Left lobe of liver (tissue), 2 donors: ENCODE measurements at places on chromosomes 5 and 9. TPM values are rescaled to one million over a fixed set of nuclear protein-coding genes. Genes with fewer than 3 reads are reported as not detected.

Gene OXCT1
- 0.75 TPM for total RNA-seq

Gene SLC4A9
- 0.10 TPM for total RNA-seq

DNA sequence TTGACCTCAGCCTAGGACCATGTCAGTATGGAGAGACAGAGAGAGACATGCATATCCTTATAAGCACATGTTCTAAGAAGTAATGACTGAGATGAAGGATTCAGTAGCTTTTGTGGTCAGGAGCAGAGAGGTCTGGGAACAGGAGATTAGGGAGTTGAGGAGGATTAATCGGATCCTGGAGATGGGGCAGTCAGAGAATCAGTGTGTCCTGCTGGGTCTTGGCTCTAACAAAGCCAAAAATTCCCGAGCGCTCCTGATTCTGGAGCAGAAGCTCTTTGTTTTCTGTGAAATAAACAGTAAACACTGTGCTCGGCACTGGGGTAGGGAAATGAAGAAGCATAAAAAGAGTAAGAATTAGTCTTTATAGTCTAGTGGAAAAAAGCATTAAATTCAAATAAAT, 520.0 kb upstream of the CLINT1 start:
- DNase-seq = no peak

GRCh38 chr9:5842929-5843793, 10.2 kb upstream of the ERMP1 start:
- no peak for DNase-seq

- no peak for DNase-seq
These were observed 362.1 kb upstream of the RFX3 start for GRCh38 chr9:3887786-3888496.

- DNase-seq = no peak
These were observed 193.4 kb downstream of the EDIL3 start for GRCh38 chr5:84191281-84191680.

GRCh38 chr5:53613536-53613935, 53.1 kb downstream of the NDUFS4 start:
- no peak for DNase-seq

Gene LECT2
- 6.5 TPM for total RNA-seq

GRCh38 chr5:149372076-149372795, 6.9 kb downstream of the IL17B start:
- no peak for DNase-seq

Gene C9orf78
- total RNA-seq = 27.7 TPM

Gene SPINK5
- not detected for total RNA-seq

DNA sequence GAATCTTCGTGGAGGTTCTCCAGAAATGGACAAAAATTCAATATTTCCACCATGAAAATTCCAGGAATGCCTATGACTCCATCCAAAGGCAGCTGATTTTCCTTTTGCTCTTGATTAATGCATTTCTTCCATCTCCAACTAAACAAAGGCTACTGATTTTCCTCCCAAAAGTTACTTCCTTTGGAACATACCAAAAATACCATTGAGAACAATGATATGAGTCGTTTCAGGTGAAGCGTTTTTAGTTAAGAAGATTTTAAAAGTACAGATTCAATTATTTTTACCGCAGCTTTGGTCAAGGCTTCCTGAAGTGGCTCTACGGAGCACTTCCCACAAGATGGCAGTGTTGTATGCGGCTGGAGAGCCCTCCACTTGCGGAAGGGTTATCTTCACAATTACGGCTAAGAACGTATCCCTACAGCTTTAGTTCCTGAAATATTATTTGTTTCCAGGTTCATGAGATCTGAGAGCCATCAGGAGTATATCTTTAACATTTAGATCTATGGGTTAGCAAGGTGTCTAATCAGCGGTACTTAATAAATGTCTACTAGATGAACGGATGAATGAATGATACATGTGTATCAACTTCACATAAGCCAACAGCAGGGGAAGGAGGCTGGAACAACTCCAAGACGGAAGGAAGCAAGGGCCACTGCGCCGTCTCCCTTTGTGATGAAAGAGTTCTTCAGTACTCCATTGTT, 35.9 kb upstream of the ARSB start:
- DNase-seq = no peak

Gene SPINK6
- not detected for total RNA-seq

- no peak for DNase-seq
These were observed 41.5 kb downstream of the TTLL11 start for GRCh38 chr9:122051351-122052321.

Gene OR1J1
- not detected for total RNA-seq
